HTR-8/SVneo (cell line): ENCODE measurements at places on chromosomes 1 and 21.

GRCh38 chr1:106889059-106889458 lies 167.4 kb upstream of the PRMT6 start:
- DNase-seq = no peak

GRCh38 chr1:185044981-185045813 lies at the start of gene RNF2:
TSS of gene RNF2 (plus strand) at chr1:185045558. CDS start at chr1:185087554, 41,996 bp downstream.
- DNase-seq = peak; percentile 67

DNA sequence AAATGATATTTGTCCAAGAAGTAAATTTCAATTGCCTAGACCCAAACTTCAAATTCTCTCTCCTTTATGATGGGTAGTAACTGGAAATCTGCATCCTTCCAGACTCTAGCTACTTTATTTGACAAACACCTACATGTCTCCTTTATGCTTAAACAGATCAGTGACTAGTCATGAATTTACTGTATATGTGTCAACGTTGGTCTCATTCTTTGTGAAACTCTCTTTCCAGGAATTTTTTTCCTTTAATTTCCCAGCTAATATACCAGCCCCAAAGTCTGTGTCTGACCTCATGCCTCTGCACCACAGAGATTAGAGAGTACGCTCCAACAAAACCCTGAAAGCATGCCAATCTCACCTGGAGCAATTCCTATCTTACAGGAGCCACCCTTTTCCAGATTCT lies 811.2 kb upstream of the NCAM2 start:
- DNase-seq = no peak

GRCh38 chr21:41894511-41894910 lies 15.4 kb upstream of the PRDM15 start:
- no peak for DNase-seq

GRCh38 chr21:30839304-30839703 lies 9.7 kb upstream of the KRTAP7-1 start:
- DNase-seq = peak; percentile 19

GRCh38 chr1:30847358-30847972 lies 61.1 kb downstream of the SDC3 start:
- no peak for DNase-seq

GRCh38 chr1:209728466-209728865 lies 23.8 kb downstream of the HSD11B1 start:
- no peak for DNase-seq

DNA sequence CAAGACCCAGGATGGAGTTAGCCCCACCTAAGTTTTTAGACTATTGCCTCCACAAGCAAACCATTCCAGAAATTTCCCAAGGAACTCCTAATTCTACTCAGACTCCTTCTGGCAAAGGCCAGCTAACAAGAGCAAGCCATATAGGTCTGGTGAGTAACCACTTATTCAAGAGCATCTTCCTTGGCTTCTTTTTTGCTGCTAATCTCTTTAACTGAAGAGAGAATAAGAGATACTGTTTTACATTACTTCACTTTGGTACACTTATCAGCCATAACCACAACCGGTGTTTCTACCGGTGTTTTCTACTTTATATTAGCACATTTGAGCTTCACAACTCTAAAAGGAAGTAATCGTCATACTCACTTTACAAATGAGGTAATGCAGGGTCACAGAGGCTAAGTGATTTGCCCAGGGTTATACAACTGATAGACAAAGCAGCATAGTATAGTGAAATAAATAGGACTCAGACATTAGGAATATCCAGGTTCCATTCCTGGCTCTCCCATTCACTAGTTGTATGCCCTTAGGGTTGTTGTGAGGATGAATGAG lies 1.7 kb upstream of the EPS15 start:
- DNase-seq = no peak

DNA sequence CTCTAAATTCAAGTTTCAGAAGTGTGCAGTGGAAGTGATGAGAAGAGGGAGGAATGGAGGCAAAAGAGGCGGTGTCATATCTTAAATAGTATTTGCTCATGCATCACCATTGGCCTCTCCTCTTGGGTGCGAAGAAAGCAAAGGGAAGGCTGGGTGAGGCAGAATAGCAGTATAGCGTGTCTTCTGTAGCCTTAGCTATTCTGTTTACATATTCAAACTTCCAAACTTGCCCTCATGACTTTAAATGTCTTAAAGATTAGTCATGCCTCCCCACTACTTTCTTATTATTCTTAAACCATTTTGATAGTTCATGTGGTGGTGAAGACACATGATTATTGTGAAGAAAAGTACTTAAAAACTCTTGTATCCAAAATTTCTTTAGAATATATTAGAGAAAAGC lies 104.6 kb upstream of the TENT5C start:
- DNase-seq = no peak

- no peak for DNase-seq
These were observed 30.4 kb downstream of the TFAP2E start for GRCh38 chr1:35603468-35603867.

DNA sequence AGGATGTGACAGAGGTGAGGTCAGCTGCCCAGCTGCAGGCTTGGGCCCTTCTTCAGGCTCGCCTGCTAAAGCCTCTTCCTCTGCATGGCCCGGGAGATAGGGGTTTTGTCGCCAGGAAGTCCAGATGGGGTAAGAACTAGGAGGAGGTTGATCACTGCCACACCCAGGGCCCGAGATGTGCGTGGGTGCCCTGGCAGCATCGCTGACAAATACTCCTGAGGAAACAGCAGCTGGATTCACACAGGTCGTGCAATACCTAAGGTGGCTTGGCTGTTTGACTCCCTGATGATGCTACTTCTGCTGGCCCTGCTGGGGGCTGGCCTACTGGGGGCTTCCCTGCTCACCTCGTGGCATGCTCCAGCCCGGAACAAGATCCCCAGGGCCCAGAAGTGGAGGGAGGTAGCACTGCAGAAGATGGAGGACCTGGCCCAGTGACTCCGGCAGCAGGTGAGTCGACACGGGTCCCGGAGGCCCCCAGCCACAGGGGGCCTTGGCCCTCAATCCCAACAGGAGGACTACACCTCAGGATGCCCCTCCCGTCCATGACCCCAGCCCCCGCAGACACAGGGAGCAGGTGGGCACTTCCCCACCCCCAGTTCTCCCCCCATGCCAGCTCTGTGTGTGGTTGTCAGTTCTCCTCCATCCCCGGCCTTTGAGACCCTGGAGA lies 29.6 kb downstream of the FAAH start:
- no peak for DNase-seq

GRCh38 chr1:182446033-182446669 lies 3.8 kb upstream of the RGSL1 start:
- DNase-seq = peak; percentile 58

GRCh38 chr1:23524716-23525401 lies 6.2 kb downstream of the E2F2 start:
- no peak for DNase-seq

DNA sequence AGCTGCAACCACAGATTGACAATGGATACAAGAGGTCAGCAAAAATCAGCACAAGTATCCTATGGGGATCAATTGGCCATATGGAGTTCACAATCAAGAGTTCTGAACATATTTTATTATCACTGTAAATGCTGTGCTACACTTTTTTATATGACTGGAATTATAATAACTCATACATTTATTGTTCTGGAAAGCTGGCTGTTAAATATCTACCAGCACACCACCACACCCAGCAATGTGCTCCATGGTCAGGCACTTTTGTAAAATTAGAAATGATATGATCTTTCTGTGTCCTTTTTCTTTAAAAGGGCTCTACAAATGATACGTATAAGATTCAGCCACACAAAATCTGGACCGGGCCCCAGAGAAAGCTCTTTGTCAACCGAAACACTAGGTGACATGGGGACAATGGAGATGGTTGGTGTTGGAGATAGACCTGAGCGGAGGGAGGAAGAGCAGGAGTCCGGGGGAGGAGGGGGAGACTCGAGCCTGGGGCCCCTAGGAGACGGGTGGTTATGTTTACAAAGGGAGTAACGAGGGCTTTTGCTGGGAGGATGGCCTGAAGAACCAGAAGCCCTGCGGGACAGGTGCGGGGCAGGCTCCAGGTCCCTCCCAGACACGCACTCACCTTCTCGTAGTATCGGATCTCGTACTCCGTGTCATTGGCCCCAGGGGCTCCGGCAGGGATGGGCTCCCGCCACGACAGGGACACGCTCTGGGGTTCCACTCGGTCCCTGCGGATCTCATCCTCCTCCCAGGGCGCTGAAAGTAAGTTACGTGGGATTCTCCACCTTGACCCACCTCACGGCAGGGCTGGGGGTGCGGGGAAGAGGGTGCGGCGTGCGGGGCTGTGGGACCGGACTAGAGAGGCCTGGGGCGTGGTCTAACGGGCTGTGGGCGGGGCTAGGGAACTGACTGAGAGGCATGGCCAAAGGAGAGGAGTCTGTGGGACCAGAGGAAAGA lies 30.0 kb downstream of the EPHA10 start:
- no peak for DNase-seq

GRCh38 chr1:14421977-14422609 lies 176.4 kb upstream of the KAZN start:
- DNase-seq = no peak

GRCh38 chr1:245549996-245550719 lies 395.4 kb downstream of the KIF26B start:
- DNase-seq = no peak

DNA sequence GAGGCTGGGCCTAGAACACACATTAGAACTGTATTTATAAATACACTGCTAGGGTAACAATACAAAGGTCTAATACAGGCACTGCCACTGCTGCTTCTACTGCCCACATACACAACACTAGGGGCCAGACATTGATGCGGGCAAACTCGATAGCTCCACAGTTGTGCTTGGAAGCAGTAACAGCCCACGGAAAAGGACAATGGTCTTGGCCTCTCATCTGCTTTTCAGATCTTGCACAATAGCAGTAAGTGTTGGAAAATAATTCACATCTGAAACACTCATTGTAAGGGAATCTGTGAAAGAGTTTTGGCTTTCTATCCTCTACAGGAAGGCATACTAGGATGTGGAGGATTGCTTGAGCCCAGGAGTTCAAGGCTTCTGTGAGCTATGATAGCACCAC lies 6.9 kb upstream of the SPOCD1 start:
- no peak for DNase-seq

- DNase-seq = no peak
These were observed 67.6 kb downstream of the TBX19 start for GRCh38 chr1:168348146-168348709.
